Left colon (tissue), 2 donors: ENCODE measurements at places on chromosomes 13 and 19.

DNA sequence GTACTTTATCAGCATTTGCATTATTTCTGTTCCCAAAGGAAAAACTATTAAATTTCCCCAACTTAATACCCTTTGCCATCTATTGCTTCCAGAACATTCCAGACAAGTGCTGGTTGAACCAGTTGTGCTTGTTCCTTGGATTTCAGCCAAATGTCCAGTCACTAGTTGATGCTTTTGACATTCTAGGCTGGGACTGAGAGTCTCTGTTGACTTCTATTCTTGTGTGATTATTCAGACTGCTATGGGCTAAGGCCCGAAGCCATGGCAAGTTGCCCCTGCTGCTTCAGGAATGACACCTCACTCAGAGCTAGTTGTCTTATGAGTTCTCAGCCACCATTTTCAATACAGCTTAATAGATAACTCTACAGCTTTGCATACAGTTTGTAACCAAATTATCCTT, 458.1 kb upstream of the ARGLU1 start:
- DNase-seq: no peak

DNA sequence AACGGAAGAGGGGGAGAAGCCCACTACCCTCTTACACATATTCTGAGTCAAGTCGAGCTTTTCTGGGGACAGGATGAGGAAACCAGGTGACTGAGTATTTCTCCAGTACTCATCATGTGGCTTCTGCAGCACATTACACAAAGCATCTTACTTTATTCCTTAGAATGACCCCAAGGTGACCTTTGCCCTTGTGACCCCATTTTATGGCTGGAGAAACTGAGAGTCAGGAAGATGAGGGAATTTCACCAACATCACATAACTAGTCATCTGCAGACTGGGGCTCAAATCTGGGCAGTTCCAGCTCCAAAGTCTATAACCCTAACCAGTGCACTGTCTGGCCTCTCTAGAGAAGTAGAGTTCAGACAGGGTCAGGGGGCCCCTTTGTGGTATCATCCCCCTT, 707.0 kb downstream of the UQCRFS1 start:
- no peak for DNase-seq

DNA sequence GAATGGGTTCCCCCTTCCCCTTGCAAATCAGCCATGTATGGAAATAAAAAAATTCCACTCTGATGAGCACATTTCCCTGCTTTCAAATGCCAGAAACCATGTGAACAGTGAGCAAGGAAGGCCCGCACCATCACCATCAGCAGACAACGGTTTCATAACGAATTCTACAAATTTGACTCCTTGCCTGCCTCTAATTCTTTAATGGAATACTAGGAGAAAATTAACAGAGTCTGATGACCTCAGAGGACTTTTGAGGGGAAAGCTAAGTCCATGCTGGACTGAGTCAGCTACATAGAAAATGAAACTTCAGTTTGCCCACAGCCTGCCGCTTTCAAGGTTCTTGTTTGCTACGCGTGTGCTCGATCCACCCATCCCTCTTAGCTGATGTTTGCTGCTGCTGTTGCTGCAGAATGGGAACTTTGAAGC, 46.7 kb upstream of the KL start:
- DNase-seq: no peak

DNA sequence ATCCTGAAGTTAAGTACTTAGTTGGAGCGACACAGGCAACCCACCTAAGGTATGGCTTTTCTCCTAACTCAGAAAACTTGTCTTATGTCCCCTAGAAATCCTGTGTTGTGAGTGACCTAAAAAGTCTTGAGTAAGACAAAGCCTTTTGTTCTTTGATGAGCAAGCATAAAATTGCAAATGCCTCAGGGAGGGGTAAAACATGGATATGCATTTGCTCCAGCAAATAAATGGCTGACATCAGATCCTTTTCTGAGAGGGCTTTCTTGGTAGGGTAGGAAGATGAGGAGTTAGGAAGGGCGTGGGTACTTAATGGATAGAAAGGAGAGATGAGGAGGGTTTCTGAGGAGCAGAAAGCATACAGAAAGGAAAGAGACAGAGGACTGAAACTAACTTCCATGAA, 163.7 kb downstream of the IER2 start:
- DNase-seq: no peak

GRCh38 chr13:26015271-26016125, 36.3 kb downstream of the SHISA2 start:
- no peak for DNase-seq

DNA sequence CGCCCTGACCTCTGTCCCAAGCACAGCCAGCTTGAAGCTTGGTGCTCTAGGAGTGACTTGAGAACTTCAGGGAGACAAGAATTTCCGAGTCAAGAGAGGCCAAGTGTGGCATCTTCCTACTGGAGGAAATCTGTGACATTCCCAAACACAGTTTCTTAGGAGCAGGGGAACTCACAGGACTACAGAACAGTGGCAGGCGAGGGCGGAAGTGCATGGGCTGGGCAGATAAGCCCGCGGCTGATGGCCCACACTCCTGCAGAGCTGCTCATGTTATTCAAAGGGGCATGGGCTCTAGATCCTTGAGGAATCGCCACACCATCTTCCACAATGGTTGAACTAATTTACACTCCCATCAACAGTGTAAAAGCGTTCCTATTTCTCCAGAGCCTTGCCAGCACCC, 168.8 kb downstream of the KATNAL1 start:
- no peak for DNase-seq

GRCh38 chr19:51751655-51752054, at the start of gene FPR1:
TSS of gene FPR1 (minus strand) at chr19:51751878. CDS start at chr19:51746994, 4,884 bp downstream.
- DNase-seq: no peak

DNA sequence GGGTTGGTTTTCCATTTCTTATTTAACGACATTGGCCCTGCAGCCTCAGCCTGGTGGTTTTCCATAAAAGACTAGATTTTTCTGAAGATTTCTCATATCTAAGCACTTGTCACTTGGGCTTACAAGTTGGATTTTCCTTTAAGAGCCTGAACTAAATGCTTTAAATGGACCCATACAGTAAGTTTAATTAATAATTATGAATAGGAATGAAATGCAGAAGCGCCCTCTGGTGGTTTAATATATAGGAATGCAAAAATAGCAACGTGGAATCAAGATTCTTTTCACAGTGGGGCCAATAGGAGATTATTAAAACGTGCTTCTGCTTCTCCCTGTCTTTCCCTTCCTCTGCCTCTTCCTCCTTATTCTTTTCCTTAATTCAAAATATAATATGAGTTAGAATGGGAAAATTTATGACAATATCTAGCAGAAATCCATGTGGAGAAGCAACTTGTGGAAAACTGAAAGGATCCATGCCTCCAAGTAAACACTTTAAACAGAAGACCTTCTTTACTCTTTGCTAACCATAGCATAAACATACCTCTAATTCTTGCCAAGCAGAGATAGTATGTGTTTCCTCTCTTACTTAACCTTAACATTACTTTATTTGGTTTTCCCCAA, 324.0 kb downstream of the GPC5 start:
- no peak for DNase-seq

- no peak for DNase-seq
Measured at GRCh38 chr19:17090583-17090982, 15.0 kb downstream of the MYO9B start.

- DNase-seq: no peak
Measured at GRCh38 chr13:20679879-20680278, 23.6 kb upstream of the IL17D start.

DNA sequence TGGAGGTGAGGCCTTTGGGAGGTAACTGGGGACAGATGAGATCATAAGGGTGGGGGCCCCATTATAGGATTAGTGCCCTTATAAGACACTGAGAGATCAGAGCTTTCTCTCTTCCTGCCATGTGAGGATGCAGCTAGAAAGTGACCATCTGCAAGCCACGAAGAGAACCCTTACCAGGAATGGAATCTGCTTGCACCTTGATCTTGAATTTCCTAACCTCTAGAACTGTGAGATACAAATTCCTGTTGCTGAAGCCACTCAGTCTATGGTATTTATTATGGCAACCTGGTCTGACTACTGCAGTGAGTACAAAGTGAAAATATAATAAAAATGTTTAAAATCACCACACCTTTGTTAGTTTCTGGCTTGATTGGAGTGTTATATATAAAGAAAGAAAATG, 388.0 kb downstream of the LMO7 start:
- no peak for DNase-seq

DNA sequence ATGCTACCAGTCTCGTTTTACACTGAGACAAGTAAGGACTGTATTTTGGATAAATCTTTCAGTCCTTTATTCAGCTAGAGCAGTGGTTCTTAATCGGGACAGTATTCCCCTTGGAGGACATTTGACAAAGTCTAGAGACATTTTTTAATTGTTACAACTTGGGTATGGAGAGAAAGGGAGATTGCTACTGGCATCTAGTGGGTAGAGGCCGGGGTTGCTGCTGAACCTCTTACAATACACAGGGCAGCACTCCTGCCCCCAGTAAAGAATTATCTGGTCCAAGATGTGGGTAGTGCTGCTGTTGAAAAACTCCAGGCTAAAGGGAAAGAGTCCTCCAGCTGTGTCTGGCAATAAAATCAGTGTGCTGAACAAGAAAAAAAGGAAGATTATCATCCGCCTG, 334.8 kb downstream of the SLC7A1 start:
- no peak for DNase-seq

DNA sequence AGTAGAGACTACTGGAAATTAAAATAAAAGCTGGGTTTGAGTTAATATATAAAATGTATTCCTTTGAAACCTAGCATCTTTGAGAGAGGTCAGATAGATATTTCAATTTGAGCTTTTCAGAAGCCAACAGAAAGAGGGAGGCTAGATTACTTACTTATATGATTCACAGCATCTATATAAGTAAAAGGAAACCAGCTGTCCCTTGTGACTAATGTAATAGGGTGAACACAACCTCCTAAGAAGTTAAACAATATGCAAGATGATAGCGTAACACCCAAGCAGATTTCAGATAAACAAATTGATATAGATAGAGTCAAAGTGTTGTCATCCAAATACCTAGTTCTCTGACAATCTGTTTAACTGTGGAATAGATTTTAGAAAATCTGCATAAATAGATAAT, 393.5 kb upstream of the GPC6 start:
- no peak for DNase-seq

- DNase-seq: no peak
Measured at GRCh38 chr13:45374917-45375316, 33.9 kb upstream of the TPT1 start.

DNA sequence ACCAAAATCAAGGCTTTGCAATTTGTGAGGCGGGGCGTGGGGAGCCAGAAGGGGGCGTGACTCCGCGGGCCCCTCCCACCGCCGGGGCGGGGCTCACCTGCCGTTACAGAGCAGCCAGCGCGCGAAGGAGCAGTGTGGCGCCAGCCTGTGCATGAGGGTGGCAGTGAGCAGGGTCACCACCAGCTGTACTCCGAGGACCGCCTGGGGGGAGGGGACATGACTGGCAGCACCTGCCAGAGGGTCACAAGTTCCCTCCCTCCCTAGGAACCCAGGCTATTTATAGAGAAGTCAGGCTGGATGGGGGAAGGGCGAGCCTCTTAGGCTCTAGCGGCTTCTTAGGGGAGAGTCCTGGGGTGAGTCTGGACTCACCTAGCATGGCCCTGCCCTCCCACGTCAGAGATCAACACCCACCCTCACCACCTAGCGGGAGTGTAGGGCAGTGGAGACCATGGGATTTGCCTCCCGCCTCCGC, 3.6 kb downstream of the TMEM161A start:
- peak; percentile 33 for DNase-seq

- DNase-seq: no peak
Measured at GRCh38 chr13:69706807-69707206, 400.8 kb upstream of the ATXN8OS start.

DNA sequence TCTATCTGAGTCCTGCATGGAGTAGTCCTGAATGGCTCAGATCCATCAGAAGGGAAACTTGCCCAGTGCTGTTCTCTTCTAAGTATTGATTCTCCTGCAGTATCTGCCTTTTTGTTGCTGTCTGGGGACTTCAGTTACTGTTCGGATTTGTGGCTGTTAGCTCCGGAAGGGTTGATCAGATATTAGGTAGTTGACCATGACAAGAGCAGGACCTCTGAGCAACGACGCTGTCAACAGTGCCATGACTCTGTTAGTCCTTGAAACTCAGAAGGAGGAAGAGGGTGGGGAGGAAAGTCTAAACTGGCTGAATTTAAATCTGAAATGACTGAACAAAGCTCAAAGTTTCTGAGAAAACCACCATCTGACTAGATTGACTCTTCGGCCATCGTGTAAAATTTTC, 42.2 kb downstream of the CCNE1 start:
- DNase-seq: no peak

DNA sequence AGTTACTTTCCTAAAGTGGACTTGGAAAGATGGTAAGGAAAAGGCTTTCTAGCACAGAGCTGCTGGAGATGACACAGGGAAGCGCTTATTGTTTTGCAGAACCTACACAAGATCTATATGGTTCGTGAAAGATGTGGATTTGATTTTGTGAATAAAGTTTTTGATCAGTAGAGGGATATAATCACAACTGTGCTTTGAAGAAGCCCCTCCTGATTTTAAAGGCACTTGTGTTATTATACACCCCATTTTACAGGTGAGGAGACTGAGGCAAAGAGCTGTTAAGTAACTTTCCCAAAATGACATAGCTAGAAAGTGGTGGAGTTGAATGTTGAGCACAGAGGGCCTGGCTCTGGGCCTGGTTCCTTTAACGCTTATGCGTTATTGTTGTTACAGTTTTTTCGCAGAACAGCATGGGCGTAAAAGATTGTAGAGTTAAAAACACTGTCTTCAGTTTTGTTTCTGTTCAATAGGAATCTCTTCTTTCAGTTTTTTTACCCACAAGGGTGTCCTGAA, 1.4 kb downstream of the TDRD3 start:
- DNase-seq: no peak

- no peak for DNase-seq
Measured at GRCh38 chr19:31092274-31092673, 257.0 kb downstream of the TSHZ3 start.

- DNase-seq: no peak
Measured at GRCh38 chr19:40314656-40315055, 29.5 kb upstream of the AKT2 start.

- no peak for DNase-seq
Measured at GRCh38 chr13:110557610-110558305, 3.8 kb downstream of the RAB20 start.

DNA sequence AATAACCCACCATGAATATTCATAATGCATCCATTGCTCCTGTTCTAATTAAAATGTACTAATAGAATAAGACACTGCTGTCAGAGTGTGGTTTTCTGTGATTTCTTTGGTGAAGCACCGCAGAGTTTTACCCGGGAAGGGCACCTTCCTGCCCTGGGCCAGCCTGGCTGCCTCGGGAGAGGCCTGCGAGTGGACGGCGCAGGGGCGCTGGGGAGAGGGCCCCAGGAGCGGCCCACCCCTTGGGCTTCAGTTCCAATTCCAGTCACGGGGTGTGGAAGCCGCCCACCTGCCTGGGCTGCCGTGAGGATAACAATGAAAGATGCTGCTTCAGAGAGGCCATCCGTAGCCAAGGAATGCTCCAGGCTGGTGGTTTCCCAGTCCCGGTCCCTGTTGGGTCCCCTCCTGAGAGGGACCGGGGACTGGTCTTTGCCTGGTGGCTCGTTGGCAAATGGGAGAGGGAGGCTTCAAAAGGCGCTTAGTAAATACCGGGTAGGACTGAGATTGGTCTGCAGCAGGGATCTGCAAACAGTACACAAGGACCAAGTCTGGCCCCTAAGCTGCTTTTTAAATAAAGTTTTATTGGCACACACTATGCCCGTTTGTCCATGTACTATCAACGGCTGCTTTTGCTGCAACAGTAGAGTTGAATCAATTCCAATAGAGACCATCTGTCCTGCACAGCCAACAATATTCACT, 18.0 kb downstream of the TCF3 start:
- DNase-seq: no peak

- no peak for DNase-seq
Measured at GRCh38 chr13:20684546-20684945, 19.0 kb upstream of the IL17D start.
